ENCODE measurements at places on chromosomes 5 and 9. TPM values are rescaled to one million over a fixed set of nuclear protein-coding genes. Genes with fewer than 3 reads are reported as not detected.

KIF20A gene
- total RNA-seq, result 106 TPM

- DNase-seq, result no peak
Observed at GRCh38 chr9:120694559-120694958, 19.7 kb downstream of the MEGF9 start.

DNA sequence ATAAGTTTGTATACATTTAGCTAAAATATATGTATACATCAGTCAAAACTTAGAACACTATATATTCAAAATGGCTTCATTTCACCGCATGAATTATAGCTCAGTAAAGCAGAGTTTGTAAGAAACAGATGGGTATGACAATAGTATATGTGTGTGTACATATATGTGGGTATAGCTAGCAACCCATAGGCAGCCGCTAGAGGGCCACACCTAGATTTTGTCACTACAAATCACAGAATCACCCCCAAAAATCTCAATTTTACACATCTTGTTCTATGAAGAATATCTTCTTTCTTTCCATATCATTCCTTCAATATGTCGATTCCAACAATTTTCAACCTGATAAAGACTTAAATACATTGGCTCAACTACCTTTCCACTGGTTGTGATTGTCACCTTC lies 357.8 kb upstream of the CCNG1 start:
- no peak for DNase-seq

DNA sequence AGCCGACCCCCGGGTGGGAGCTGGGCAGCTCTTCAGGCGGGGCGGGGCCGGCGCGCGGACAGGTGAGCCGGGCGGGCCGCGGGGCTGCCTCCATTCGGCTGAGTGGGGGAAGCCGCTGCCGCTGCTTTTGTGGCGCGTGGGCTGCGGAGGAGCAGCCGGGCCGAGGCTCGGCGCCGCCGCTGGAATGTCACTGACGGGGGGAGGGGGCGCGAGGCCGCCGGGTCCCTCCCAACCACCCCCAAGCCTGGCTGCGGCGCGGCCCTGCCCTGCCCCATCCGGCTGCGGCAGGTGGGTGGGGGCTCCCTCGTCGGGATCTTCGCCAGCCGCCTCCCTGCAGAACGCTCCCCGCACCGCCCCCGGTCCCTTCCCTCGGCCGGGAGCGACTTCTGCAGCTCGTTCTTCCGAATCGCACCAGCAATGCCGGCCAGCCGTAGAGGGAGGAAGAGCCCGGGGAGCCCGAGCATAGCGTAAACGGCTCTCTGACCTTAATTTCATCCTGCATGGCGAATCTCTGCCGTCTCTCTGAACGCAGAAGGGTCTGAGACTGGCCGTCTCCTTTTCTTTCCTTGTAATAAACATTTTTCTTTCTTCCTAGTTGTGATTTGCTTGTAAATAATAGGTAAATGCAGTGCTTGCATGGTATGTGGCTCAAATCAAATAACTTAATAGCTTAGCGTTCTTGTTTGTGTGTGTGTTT lies 505 bp downstream of the SPTAN1 start:
- DNase-seq, result no peak

- DNase-seq, result peak; percentile 63
Observed at GRCh38 chr9:79570448-79571308, 1.1 kb upstream of the TLE4 start.

OR1K1 gene
- total RNA-seq, result not detected
